T47D (cell line): ENCODE measurements at places on chromosomes 7 and 10.
A peak's percentile ranks its signal among the peaks of the same experiment; 100 is the strongest.

GRCh38 chr10:48477616-48478015, 127.3 kb downstream of the ARHGAP22 start:
- no peak for DNase-seq

DNA sequence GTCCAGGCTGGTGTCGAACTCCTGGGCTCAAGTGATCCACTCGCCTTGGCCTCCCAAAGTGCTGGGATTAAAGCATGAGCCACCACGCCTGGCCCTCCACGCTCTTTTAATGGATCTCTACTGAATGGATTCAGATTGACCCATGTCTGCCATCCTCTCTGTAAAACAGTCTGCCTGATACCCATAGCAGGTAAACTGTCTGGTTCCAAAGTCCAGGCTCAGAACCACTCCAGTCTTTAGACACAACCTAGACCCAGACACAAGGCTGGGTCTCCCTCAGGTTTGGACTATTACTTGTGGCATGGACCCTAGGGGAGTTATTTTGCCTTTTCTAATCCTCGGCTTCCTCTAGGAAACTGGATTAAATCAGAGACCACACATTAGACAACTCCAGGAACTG, 19.1 kb downstream of the HIP1 start:
- DNase-seq: no peak

GRCh38 chr7:104536956-104537355, 208.6 kb downstream of the LHFPL3 start:
- no peak for DNase-seq

GRCh38 chr10:23530079-23530478, 91.2 kb downstream of the OTUD1 start:
- no peak for DNase-seq

DNA sequence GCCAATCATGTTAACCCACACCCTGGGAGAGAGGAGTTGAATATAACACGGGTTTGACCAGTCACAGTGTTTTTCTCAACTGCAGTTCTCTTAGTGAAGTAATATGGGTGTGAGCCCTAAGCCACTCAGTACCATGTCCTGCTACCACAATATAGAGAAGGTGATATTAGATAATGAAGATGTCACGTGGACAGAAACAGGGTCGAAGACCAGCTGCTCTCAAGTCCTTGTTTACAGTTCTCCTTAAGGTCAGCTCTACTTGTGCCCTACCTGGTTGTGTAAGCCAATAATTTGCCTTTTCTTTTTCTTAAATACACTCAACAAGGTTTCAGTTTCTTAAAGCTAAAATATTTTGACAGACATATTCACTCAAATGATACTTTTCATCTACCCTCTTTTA, 128.3 kb upstream of the POT1 start:
- DNase-seq: no peak

DNA sequence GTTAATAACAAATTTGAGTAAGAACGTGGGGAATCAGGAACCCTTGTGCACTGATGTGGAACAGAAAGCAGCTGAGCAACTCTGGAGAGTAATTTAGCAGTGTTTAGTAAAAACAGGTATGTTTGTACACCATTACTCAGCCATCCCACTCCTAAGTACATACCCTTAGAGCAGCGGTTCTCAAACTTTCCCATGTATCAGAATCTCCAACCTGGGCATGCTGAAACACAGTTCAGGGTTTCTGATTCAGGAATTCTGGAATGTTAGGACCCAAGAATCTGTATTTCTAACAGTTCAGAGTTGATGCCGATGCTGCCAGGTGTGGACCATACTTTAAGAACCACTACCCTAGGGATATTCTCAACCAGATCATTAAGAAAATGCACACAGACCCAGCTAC, 5.1 kb downstream of the SGMS1 start:
- DNase-seq: no peak

DNA sequence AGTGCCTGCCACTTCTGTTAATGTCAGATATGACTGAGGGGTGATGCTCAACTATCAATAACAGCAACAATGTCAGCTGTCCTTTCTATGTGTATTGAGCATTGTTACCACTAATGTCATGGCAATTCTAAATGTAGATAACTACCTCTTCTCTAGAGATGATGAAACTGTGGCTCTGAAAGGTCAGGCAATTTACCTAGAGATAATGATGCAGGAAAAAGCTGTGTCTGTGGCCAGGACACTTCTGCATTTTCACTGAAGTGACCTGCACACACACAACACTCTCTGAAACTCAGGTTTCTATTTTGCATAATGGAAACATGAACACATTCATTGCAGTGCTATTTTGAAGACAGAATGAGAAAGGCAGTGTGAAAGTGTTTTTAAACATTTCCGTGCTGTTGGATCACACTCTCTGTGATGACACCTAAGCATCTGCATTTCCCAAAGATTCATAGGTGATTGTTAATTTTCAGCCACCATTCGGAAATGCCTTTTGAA, 148.2 kb downstream of the KCND2 start:
- DNase-seq: no peak

- peak; percentile 50 for DNase-seq
Measured at GRCh38 chr10:98489561-98490481, 43.1 kb upstream of the HPS1 start.

- DNase-seq: no peak
Measured at GRCh38 chr7:105769901-105770628, 106.3 kb downstream of the ATXN7L1 start.

- DNase-seq: no peak
Measured at GRCh38 chr7:20407585-20408466, 77.1 kb downstream of the ITGB8 start.

DNA sequence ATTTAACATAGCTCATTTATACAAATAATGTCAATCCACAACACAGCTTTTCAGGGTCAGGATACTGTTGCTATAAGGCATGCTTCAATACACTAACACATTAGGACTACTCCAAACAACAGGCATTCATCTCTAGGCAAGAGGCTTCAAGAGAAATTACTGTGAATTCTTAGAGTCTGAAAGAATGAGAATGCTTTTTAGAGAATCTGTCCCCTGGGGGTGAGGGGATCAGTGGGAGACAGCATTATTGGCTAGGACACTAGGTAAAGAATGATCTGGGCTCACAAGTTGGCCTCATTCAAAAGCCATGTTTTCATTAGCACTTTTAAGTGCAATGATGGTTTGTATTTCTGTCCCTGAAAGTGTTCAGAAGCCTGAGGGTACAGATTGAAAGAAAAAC, 132.6 kb downstream of the SEMA3D start:
- DNase-seq: no peak

- DNase-seq: no peak
Measured at GRCh38 chr10:78191301-78191700, 157.6 kb downstream of the RPS24 start.

GRCh38 chr7:55508221-55509011, 63.9 kb downstream of the VOPP1 start:
- DNase-seq: no peak

DNA sequence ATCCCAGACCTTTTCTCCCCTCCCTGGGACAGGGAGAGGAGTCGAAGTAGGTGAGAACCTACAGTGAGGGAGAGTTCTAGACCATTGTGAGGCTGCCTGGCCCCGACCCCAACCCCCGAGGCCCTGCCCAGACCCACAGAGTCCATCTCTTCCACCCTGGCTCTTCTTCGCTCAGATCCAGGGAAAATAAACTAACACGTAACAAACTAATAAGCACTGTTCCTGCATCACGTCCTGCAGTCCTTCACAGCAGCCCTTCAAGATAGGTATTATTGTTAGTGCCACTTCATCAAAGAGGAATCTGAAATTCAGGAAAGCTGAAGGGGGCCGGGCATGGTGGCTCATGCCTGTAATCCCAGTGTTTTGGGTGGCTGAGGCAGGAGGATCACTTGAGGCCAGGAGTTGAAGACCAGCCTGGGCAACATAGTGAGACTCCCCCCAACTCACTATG, at the start of gene SPACDR:
TSS of gene SPACDR (minus strand) at position 51 of the 451 bp plus-strand sequence. CDS start 235 bp downstream, outside the sequence.
- no peak for DNase-seq

DNA sequence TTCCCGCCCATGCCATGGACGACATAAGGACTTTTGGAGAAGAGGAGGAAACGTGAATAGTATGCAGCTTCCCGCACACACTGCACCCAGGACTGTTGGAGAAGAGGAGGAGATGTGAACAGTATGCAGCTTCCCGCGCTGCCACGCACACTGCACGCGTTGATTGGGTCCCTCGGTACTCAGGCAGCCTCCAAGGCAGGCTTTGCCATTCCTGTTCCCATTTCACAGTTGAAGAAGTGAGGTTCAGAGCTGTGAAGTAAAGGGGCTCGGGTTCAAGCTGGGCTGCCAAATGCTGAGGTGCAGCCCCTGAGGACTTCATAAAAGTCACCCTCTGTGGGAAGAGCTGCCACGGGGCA, 147.9 kb upstream of the FAM20C start:
- no peak for DNase-seq

- no peak for DNase-seq
Measured at GRCh38 chr7:25318047-25318446, 89.8 kb upstream of the NPVF start.

GRCh38 chr7:2764621-2765020, 76.6 kb downstream of the AMZ1 start:
- DNase-seq: no peak

GRCh38 chr10:122461367-122461728, at the start of gene HTRA1:
HTRA1 (plus strand) TSS chr10:122461553; CDS start chr10:122461653, 100 bp downstream.
- peak; percentile 59 for DNase-seq

GRCh38 chr7:126856691-126857291, 395.9 kb downstream of the GRM8 start:
- DNase-seq: peak; percentile 11

DNA sequence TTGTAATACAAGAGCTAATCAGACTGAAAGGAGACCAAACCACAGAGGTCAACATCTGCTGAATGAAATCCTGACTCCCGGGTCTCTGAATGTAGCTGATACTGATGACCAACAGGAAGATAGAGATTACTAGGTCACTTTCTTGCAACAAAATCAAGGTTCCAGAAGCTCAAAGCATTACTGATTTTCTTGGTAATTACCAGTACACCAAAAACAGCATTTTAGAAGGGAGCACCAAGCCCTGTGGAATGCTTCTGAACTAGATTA, 177.7 kb downstream of the SLC25A13 start:
- DNase-seq: no peak

GRCh38 chr10:88004451-88004850, 141.0 kb downstream of the PTEN start:
- no peak for DNase-seq

DNA sequence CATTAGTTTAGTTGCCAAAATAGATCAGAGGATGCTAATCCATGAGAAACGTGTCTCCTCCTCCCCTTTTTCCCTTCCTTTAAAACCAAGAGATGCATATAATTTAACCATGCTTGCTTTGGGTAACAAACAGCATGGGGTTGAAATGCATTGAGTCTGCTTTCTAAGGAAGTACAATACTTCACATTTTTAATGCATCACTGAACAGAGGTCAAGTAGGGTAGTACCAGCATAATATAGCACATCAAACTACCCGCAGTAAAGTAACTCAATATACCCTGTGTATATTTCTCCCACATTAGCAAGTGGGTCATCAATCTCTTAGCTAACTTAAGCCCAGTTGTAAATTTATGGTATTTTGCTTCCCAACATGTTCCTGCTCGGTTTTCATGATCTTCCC, 239.3 kb upstream of the SEMA3C start:
- DNase-seq: no peak

GRCh38 chr7:104653825-104654401, 325.5 kb downstream of the LHFPL3 start:
- no peak for DNase-seq

- DNase-seq: no peak
Measured at GRCh38 chr7:35513828-35514227, 181.1 kb downstream of the HERPUD2 start.

- DNase-seq: no peak
Measured at GRCh38 chr10:76108563-76109359, 677.3 kb downstream of the LRMDA start.

- peak; percentile 57 for DNase-seq
Measured at GRCh38 chr7:87218796-87219544, 562 bp downstream of the TMEM243 start.

- no peak for DNase-seq
Measured at GRCh38 chr10:49519717-49520116, 19.2 kb downstream of the ERCC6 start.

DNA sequence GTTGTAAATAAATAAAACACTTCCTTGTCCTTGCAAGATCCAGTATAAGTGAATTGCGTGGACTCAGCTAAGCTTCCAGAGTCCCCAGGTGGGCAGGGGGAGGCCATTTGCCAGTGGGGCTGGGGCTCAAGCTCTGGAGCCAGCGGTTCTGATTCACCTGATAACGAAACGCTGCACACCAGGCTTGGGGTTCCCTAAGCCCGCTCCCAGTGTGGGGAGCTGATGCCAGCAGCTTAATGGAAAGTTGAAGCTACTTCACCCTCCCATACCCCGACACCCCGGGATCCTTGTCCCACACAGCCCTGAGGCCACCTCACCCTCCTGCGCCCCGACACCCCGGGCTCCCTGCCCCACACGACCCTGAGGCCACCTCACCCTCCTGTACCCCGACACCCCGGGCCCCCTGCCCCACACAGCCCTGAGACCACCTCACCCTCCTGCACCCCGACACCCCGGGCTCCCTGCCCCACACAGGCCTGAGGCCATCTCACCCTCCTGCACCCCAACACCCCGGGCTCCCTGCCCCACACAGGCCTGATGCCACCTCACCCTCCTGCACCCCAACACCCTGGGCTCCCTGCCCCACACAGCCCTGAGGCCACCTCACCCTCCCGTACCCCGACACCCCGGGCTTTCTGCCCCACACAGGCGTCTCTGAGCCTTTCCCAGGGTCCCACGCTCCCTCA, 30.8 kb downstream of the FKBP6 start:
- no peak for DNase-seq

DNA sequence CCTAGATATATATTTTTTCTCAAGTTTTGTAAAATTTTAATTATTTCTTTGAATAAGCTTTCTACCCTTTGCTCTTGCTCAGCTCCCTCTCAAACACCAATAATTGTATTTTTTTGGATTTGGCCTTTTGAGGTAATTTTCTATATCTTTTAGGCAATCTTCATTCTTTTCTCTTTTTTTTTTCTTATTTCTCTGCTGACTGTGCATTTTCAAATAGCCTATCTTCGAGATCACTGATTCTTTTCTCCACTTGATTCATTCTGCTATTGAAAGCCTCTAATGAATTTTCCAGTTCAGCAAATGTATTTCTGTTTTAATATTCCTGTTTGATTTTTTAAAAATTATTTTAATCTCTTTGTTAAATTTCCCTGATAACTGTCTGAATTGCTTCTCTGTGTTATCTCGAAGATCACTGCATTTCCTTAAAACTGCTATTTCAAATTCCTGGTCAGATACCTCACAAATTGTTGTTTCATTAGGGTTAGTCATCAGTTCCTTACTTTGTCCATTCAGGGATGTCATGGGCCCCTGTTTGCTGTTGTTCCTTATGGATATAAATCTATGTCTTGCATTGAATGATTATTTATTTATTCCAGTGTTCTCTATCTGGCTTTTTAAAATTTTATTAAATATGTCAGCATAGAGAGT, 100.1 kb upstream of the UNC5B start:
- DNase-seq: no peak

GRCh38 chr7:66125052-66125694, 10.5 kb downstream of the CRCP start:
- DNase-seq: no peak

DNA sequence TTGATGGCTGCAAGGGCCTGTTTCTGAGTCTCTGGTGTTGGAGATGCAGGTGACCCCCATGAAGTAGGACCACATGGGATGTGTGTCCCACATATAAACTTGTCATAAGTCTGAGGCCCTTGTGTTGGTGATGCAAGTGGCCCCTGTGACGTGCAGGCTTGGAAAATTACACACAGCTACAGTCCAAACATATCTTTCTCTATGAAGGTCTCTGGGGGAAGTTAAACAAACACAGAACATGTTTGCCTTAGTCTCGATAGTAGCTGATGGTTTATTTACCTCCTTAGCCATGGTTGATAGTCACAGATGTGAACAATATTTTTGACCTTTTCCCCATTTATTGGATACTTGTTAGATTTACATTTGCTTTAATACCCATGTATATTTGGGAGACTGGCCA, 64.7 kb downstream of the ADCY1 start:
- no peak for DNase-seq
